ENCODE measurements at places on chromosomes 11 and 22. TPM values are rescaled to one million over a fixed set of nuclear protein-coding genes. Genes with fewer than 3 reads are reported as not detected.

DTX4 gene
- 25.8 TPM for total RNA-seq

DNA sequence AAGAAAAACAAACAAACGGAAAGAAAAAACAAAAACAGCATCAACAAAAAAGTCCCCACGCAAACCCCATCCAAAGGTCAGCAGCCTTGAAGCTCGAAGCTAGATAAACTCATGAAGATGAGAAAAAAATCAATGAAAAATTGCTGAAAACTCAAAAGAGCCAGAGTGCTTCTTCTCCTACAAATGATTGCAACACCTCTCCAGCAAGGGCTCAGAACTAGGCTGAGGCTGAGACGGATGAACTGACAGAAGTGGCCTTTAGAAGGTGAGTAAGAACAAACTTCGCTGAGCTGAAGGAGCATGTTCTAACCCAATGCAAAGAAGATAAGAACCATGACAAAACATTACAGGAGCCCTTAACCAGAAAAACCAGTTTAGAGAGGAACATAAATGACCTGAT, 18.4 kb upstream of the FTH1 start:
- no peak for DNase-seq

DNA sequence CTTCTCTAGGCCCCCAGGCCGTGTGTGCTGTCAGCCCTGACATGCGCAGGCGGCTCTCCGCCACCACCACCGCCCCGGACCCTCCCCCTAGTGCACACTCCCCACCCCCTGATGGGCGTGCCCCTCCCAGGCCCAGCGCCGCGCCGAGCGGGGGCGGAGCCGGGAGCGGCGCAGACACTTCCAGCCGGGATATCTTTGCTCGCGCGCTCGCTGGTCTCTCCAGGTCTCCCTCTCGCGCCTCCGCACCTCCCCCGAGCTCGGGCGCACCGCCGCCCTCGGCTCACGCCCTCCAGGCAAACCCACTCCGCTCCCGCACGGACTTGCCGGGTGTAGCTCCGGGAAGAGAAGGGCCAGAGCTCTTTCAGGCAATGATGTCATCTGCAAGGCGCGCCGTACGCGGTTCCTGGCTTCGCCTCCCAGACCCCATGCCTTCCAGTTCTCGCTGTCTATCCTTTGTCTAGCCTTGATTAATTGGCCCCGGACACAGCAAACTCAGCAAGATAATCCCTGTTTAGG, at the start of gene SCN3B:
Gene SCN3B (minus strand): TSS at position 59 of the 516 bp plus-strand sequence. CDS start 823 bp downstream, outside the sequence.
- no peak for DNase-seq

- no peak for DNase-seq
Measured at GRCh38 chr11:113934761-113935160, 30.2 kb downstream of the HTR3B start.

DNA sequence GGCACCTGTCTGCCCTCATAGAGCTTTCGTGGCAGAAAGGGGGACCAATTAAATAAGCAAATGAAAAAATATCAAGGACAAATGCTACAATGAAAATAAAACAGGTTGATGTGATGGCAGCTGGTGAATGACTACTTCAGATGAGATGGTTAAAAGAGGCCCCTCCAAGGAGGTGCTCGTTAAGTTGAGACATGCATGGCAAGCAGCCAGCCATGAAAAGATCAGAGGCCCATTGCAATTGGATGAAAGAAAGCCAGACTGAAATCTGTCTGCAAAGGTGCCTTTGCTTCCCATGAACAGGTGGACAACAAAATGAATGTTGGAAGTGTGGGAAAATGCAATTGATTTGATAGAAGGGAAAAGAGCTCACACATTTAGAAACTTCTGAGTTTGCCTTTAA, 848 bp upstream of the TRPC6 start:
- no peak for DNase-seq

DNA sequence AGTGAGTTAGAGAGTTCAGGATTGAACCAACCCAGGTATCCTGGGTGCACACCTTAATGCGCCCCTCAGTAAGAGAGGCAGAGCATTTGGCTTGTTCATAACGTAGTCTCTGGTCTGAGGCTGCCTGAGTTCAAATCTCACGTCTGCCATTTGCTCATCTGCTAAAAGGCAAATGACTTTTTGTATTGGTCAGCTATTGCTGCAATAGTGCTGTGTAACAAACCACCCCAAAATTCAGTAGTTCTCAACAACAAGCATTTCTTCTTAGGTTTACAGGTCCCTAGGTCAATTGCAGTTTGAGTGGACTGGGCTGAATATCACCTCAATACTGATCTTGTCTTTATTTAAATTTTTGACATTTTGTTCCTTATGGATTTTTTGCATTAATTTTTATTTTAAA, 18.1 kb downstream of the RASD2 start:
- DNase-seq: no peak

GRCh38 chr11:11561991-11562390, 59.8 kb downstream of the GALNT18 start:
- DNase-seq: no peak
